Stimulated activated CD8-positive, alpha-beta memory T cell treated with anti-CD3 and anti-CD28 coated beads, Interleukin-7, amount 100 ng/mL, for 1 hour (primary cell): ENCODE measurements at places on chromosomes 3 and 15.
A peak's percentile ranks its signal among the peaks of the same experiment; 100 is the strongest.

DNA sequence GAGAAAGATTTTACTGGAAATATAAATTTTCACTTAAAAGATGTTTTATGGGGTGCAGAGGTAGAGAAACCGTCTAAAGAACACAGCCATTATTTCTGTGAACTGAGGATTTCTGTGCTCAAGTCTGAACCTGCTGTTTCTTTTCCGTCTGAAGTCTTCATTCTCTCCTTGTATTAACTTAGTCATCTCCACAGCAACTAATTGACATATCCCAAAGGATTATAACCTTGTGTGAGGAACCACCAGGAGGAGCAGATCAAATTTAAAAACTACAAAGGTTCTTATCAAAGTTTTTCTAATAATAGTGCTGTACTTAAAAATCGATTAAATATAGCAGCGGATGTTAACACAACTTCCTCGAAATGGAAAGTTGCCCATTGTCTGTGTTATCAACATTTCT, 31.1 kb upstream of the ICE2 start:
- DNase-seq = no peak

GRCh38 chr15:75694241-75695182, 18.1 kb downstream of the CSPG4 start:
- no peak for DNase-seq

DNA sequence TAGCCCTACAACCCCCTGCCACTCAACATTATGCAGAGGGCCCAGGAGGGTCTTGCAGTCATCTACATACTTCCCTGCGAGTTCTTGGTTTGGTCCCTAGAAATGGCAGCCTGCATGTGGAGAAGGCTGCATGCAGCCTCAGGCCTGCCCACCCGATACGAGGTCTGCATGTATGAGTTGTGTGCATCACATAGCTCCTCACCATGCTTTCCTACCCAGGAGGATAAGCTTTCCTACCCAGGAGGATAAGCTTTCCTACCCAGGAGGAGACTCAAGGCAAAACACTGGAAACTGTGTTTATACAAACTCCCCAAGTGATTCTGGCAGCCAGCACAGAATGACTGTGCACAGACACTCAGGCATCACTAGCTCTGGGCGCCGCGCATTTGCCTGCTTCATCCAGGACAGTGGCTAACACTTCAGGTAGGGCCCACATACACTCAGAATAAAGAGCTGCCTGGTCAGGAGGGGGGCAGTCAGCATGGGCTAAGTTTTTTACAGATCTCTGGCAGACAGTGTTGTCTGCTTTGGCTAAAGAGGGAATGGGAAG, 187.7 kb downstream of the THSD4 start:
- DNase-seq = no peak

DNA sequence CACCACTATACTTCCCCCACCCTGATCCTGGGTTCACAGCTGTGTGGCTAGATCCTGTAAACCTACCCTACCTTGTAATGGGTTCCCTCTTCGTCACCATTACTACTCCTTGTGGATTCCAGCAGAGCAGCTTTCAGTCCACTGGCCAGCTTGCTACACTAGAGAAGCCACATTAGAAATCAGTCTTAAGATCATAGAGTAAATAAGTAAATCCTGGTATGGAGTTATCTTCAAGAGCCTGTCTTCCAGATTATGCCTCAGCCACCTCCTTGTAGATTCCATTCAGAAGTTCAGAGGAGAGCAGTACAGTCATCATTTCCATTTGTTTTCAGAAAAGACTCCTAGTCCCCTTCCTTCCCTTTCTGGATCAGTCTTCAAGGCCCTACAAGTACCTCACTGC, 123.7 kb downstream of the ALDH1A2 start:
- no peak for DNase-seq

DNA sequence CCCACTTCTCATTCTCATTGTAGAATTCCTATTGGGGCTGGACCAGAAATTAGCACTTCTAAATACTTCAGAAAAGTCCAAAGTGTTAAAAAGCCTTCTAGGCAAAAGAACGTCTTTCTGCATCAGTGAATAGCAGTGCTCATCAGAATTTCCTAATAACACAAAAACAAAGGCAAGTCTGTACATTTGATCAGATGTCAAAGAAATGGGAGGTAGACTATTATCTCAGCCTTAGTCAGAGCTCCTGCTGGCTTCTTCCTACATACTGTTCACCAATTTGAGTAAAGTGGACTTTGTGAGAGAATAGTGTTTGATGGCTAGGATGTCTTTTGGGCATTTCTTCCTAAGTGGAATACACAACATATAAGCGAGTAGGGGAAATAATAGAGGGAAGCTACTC, 48.7 kb downstream of the FOXB1 start:
- DNase-seq = no peak

GRCh38 chr3:45055032-45055410, 28.9 kb downstream of the CLEC3B start:
- no peak for DNase-seq

DNA sequence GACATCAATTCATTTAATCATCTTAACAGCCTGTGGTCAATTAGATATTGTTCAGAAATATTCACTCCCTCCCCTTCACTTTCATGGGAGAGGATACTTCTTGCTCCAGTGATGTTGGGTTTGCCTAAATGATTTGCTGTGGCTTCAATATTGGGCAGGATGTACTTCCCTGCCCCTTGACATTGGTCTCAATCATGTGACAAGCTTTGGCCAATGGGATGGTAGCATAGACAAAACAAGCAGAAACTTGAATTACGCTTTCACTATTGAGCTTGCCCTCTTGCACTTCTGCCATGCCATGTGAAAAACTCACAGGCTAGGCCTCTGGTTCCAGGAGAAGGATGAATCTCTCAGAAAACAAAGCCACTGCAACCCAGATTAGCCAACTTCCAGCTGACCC, 42.2 kb upstream of the STT3B start:
- no peak for DNase-seq

- DNase-seq = no peak
Measured at GRCh38 chr3:139578783-139579182, 39.2 kb upstream of the RBP1 start.

DNA sequence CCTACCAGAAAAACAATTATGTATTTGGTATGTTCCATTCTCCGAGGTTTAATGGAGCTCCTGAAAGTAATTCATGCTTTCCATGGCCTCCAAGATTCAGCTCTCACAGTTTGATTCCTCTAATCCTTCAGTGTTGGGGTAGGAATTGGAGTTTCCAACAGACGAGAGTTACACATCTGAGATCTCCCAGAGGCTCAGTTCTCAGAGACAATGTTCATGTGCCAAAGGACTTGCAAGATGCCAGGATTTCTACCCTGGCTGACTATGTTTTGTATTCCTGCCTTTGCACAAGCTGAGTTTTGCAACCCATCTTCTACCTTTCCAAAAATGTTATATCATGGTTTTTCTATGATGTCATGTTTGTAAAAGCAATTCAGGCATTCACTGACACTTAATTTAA, 322.9 kb downstream of the ERC2 start:
- DNase-seq = no peak

DNA sequence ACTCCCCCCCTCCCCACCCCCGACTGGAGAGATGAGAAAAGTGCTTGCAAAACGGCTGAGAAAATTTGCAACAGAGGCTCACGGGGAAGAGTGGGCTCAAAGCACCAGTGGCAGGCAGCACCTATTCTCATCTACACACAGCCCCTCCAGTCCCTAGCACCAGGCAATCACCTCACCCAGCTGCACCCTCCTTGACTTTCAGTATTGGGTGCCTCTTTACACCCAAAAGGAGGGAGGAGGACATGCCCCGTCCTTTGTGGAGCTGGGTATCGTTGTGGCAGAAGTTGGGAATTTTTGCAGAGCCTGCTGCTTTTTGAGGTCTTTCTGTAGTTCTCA, 182.8 kb upstream of the TOPAZ1 start:
- no peak for DNase-seq

GRCh38 chr3:183650554-183650953, 15.1 kb downstream of the KLHL24 start:
- no peak for DNase-seq

GRCh38 chr15:99472416-99473145, 93.2 kb upstream of the MEF2A start:
- DNase-seq = no peak

DNA sequence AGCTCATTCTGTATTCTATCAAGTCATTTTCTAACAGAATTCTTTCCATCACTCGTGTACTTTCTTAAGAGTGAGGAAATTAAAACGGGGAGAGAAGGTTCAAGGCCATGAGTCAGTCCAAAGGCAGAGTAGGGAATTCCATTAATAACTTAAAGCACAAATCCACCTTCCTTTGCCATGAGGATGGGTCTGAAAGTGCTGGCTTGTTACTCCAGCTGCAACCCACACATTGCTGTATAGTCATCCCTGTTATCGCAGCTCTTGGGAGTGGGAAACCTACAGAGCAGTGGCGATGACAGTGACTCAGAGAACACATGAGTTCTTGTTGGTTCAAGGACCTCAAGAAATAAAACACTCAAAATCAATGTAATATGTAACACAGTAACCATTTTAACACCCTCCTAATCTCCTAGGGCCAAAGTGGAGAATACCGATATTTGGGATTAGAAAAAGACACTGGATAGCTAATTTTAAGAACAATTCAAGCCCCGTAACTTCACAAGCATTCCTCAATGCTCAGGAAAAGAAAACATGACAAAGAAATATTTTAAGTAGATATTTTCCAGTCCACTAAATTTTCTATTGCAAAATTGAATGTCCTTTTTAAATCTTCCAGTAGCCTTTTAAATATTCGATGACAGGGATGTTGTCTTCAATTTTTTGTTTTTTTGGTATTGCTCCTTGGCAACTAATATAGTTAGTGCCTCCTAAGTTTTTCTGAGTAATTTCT, 179.9 kb upstream of the THBS1 start:
- no peak for DNase-seq

DNA sequence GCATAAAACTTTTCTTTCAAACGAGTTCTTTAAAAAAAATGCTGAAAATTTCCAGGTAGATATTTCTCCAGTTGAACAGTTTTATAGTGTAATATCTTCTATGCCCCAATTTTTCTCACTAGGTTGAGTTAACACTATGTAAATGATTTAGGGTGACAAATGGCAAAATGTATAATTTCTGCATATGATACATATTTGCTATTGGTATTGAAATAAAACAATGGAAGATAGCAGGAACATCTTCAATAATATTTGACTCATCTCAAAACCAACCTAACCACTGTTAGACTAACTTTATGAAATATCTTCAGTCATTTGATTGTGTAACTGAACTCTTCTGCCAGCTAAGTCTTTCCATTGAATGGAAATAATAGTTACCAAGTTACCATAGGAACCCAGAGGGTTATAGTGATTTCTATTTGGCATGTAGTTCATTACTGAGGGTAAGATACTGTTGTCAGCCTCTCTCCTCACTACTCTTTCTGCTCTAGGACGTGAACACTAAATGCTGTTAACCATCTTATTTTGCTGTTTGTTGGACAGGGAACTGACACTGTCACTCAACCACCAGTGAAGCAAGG, 824.7 kb upstream of the NECTIN3 start:
- DNase-seq = no peak

GRCh38 chr3:37989821-37990480, 635 bp upstream of the VILL start:
- no peak for DNase-seq

GRCh38 chr3:13091898-13092611, 18.8 kb upstream of the IQSEC1 start:
- peak; percentile 71 for DNase-seq

DNA sequence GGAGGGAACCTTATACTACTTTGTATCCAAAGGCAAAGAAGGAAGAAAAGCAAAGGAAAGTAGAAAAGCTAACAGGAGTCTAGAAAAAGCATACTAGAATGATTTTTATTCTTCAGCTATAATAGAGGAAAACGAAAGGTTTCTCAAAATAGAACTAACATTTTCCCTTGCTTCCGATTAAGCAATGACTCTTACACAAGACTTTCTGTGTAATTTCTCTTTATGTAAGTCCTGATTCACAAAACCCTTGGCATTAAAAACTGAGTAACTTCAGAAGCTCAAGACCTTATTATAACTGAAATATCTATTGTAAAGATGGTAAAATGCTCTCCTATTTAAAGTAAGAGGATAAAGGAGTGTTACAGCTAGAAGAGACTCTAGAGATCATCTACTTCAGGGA, 97.4 kb downstream of the DTWD1 start:
- DNase-seq = no peak

- no peak for DNase-seq
Measured at GRCh38 chr3:149588909-149589308, 68.9 kb downstream of the WWTR1 start.

DNA sequence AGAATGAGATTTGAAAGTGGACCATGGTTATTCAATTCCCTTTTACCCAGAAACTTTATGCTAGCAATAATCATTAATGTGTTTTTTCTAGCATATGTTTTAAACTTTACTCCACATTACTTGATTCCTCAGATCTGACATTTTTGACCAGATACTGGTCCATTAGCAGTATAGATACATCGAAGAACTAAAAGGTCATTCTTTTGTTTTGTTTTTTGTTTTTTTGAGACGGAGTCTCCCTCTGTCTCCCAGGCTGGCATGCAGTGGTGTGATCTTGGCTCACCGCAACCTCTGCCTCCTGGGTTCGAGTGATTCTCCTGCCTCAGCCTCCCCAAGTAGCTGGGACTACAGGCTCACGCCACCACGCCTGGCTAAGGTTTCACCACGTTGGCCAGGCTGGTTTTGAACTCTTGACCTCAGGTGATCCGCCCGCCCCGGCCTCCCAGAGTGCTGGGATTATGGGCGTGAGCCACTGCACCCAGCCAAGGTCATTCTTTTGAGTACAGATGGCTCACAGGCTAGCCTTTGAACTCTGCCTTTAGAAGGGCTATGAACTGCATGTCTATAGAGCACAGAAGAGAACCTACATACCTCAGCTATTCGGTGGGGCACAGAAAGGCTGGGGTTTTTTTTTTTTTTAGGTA, 28.6 kb downstream of the CHP1 start:
- DNase-seq = no peak

DNA sequence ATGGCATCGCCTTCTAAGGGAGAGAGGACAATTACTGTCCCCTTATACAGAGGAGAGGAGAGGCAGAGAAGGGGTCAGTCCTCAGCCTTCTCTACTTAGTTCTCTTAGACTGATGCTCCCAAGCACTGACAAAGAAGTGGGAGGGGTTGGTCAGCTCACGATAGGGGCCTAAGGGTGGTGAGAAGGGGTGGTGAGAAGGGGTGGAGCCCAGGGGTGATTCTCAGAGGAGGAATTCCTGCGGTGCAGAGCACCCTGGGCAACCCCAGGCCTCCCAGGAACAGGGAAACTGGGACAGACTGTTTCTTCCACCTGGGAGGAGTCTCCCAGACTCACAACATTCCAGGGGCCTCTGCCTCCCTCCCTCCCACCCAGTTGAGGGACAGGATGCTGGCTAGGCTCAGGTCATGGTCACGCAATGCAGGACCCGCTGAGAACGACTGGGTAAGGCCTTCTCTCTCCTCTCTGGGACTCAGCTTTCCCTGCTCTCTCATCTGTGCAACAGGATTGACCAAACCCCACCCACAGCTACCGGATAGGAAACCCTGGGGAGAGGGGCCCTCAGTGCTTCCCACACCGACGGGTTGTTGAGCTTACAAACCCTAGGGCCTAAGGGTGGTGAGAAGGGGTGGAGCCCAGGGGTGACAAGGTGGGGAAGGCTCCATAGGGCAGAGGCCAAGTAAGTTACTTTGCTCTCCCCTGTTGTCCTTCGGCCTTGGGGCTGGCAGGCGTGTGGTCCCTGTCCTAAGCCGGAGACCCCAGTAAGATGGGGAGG, 1.5 kb downstream of the TPRA1 start:
- no peak for DNase-seq

- DNase-seq = peak; percentile 16
Measured at GRCh38 chr3:187987924-187988323, 166.0 kb upstream of the LPP start.
